ENCODE measurements at places on chromosomes 16 and 17. TPM values are rescaled to one million over a fixed set of nuclear protein-coding genes. Genes with fewer than 3 reads are reported as not detected.

Gene CDH1
- 1.3 TPM for total RNA-seq

Gene KRTAP4-3
- total RNA-seq = not detected

Gene CYGB
- total RNA-seq = 0.29 TPM

Gene PRAC1
- not detected for total RNA-seq

Gene VASN
- 0.10 TPM for total RNA-seq
